ENCODE measurements at places on chromosomes 6 and 20.

DNA sequence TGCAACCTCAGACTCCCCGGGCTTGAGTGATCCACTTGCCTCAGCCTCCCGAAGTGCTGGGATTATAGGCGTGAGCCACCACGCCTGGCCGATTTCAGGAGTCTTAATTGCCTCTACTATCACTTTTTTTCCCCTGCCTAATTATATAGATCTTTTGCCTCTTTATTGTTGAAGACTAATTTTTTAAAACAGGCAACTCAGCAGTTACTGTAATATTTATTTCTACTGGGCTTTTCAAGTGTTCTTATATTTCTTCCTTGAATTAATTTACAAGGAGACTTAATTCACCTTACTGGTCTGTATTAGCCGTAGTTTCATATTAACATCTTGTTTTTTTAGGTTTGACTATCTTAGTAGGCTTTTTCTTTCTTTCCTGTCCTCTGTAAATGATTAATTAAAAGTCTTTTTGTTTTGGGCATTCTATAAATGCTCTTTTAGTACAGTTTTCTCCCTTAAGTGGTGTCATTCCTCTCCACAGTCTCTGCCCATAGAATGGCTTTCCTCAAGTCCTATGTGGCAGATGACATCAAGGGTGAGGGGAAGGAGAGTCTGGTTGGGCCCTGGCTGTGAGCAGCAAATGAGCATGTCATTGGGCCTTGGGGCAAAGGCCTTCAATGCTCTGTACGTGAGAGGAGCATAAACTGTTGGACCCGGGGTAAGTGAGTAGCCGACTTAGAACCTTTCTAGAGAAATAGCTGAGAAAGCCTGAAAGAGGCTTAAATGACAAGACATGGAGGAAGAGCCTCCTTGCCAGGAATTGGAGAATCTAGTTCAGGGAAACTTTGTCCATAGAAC, 36.0 kb downstream of the ANKS1A start:
- no peak for DNase-seq

DNA sequence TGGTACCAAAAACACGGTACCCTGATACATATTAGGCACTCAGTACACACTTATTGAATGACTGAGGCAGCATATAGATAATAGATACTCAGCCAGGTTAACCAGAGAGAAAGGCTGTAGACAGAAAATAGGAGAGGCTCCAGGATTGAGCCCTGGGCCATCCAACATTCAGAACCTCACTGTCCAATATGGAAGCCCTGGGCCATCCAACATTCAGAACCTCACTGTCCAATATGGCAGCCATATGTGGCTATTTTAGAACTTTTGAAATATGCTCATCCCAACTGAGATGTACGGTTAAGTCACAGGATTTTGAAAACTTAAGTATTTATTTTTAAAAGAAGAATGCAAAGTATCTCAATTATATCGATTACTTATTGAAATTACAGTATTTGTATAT, 142.5 kb upstream of the ID4 start:
- DNase-seq = no peak

- no peak for DNase-seq
Observed at GRCh38 chr6:123780021-123780420, 23.6 kb upstream of the NKAIN2 start.

GRCh38 chr6:24936641-24937317, 1.0 kb upstream of the RIPOR2 start:
- DNase-seq = peak; percentile 28

DNA sequence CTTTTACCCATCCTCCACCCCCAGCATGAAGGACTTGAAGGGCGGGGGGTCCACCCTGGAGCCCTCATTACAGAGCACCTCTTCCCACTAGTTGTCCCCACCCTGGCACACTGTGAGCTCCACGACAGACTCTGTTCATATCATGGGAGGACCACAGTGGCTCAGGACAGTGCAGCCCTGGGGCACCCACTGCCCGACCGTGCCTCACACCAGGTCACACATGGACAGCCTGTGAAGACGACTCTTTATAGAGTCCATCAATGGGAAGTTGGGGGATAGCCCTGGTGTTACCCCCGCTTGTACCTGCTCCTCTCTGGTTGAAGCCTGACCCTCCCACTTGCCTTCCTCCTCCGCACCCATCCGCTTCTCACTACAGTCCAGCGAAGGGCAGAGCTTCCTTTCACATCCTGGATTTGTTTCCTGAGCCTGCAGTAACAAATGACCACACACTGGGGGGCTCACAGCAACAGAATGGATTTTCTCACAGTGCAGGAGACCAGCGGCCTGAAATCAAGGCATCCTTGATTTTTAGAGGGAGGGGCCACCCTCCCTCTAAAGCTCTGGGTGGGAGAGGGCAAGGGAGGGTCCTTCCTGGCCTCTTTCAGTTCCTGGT, 15.5 kb downstream of the ZNF831 start:
- no peak for DNase-seq

GRCh38 chr6:15036690-15037245, 209.1 kb upstream of the JARID2 start:
- DNase-seq = no peak

GRCh38 chr20:61449057-61449609, 197.1 kb downstream of the CDH4 start:
- no peak for DNase-seq

GRCh38 chr6:41691426-41692079, 43.9 kb downstream of the TFEB start:
- DNase-seq = no peak

DNA sequence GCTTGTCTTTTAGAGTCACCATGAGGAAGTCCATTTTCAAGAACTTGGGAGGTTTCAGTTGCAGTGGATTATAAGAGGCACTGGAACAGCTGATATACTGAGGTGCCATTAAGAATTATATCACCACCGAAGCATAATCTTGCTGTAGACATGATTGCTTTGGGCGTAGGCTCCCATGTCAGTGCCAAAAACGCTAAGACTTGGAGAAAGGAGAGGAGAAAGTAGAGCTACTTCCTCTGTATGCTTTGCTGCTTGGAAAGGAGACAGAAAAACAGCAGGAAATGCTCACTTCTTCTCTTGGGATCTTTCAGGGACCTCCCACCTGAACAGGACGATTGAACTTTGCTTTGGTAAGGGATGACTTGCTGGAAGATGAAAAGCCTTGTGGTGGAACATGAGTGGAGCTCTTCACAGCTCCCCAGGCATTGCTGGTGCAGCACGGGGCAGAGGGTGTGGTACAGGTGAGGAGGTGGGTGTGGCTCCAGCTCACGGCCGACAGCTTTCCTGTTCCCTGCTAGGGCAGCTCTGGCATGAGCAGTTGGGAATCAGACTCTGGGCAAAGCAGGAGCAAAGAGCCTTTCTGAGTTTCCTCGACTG, 190.4 kb upstream of the JAG1 start:
- DNase-seq = peak; percentile 62

DNA sequence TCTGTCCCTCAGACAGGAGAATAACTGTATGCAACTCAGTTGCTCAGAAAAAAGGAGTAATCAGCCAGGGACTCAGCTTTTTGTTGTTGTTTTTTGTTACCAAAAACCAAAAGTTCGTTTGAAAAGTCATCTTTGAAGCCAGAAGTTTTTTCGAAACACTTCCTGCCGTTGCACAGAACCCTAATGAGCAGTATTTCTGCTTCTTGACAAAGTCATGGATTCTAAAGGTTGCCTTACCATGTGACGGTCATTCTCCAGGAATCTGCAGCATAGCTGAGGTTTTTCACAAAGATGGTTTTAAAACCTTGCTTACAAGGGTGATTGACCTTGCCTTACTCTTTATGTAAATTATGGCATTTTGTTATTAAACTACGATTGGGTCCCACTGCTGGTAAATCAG, 1.9 kb downstream of the RAB32 start:
- DNase-seq = peak; percentile 49

DNA sequence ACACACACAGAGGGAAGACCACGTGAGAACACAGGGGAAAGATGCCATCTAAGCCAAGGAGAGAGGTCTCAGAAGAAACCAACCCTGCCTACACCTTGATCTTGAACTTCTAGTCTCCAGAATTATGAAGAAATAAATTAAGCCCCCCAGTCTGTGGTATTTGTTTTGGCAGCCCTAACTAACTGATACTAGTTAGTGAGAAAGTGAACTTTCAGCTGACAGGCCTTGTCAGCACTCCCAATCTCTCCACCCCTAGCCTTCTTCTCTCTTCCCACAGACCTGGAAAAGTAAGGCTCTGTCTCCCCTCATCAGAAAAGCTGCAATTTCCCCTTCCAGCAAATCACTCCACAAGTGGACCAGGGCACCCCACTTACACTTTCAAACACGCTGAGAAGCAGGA, 108.6 kb upstream of the CDYL start:
- no peak for DNase-seq

DNA sequence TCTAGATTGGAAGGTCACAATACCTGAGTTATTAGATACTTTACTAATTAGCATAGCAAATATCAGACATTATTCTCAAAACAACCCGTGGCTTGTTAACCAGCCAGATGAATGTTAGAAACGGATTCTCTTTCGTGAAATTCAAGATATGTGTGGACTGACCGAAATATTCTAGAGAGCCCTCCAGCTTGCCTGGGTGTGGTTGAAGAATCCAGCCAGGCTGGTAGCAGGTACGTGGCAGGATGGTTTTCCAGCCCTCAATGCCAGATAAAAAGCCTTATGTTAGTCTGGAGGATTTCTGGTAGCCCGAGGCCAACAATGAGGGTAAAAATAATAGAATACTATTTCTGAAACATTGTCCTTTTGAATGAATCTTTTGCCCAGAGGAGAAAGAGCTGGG, 19.3 kb downstream of the ECT2L start:
- no peak for DNase-seq

DNA sequence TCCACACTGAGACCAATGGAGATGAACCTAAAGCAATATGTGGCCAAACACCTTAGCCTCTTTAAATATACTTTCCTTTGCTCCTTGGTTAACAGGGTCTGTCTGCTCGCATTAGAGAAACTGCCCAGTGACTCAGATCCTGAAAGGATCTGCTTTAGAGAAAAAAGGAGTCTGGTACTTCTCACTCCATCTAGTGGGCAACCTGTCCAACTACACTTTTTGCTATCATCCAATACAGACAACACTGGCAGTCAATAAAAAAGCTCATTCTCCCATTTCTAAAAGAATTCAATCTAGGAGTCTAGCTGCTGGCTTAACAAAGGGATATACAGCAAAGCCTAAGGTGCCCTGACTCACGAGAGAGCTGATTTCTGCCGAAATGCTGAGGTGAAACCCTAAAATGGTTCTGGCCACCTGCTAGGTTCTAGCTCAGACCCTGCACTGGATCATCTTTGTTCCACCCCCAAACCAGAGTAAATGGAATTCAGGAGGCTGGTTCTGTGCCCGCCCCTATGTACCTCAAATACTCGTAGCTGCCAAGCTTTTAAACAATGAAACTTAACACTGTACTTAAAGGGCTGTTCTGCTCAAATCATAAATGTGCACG, 11.5 kb downstream of the GNL1 start:
- peak; percentile 76 for DNase-seq

GRCh38 chr20:9319687-9320384, 194.6 kb upstream of the LAMP5 start:
- peak; percentile 30 for DNase-seq

- peak; percentile 25 for DNase-seq
Observed at GRCh38 chr6:130494729-130495128, 128.9 kb downstream of the TMEM200A start.

DNA sequence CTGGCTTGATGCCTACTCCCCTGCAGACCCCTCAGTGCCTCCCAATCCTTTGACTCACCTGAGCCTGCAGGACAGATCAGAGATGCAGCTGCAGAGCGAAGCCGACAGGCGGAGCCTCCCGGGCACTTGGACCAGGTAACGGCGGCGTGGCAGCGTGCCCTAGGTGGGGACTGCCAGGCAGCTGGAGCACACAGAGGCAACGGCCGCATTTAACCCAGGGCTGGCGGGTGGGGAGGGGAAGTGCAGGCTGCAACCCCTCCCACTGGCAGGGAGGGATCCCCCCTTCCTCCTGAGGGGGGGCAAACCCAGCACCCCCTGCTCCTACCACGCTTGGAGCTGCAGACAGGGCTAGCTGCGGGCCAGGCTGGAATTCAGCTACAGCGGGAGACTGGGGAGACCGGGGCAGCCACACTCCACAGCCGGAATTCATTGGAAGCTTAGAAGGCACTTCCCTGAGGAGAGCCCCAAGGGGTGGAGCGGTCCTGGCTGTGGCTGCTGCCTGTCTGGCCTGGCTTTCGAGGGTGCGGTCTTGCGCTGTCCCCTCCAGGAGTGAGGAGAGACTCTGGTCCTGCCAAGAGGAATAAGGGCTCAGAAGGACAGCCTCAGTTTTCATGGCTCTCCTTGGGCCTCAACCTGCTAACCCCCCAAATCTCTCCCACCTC, at the start of gene MATN4:
MATN4 (minus strand) TSS at position 183 of the 662 bp plus-strand sequence. CDS start 2,717 bp downstream, outside the sequence.
- DNase-seq = no peak

DNA sequence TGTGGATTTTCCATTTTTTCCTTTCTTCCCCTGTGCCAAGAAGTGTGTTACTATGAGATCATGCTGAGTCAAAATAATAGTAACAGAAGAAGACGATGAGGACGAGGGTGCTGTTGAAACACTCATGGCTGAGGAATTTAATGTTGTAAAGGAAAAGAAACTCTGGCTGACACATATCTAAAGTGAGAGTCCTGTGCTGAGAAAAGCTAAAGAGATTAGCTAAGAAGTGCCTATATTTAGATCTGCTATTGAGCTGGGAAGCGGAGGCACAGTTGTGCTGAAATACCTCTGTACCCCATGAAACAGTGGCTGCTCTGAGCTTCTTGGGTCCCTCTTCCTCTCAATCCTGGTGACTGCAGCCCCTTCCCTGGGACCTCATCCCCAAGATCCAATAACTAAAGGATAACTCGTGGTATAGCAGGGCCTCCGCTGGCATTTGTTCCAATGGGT, 1.1 kb upstream of the SYTL3 start:
- DNase-seq = peak; percentile 96

- DNase-seq = peak; percentile 51
Observed at GRCh38 chr6:127069659-127070279, 48.7 kb upstream of the RSPO3 start.

DNA sequence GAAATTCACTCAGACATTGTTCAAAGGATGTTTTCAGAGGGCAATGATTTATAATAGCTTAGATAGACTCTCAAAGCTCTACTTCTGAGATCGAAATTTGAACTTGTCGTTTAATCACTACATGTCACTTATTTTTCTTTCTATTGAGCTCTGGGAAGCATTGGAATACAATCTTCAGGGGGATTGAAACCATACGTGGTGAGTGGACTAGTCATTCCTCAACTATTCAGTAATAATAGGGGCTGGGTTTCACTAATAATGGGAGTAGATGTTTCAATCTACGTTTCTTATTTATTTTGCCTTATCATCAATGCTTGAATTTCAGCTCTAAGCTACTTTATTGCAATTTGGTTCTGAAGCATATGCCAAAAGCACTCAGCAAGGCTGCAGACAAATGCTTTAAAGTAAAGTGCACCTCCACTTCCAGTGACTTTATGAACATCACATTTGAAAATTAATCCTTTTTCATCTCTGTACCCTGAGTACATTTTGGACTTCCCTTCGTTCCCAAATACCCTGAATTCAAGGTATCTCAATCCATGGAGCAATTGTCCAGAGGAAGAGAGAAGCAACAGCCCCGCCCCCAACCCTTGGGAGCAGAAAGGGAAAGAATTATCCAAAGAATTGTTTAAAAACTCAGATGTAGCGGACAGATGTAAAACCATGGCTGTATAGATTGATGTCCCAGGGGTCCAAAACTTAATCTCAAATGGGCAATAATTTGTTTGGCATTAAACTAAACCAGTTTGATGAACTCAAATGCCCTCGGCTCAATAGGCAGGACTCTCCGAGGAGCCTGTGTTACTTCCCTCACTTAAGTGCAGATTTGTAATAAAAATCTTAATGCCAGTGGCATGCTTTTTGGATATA, 68.1 kb downstream of the HFE start:
- peak; percentile 23 for DNase-seq

GRCh38 chr6:35251949-35252348, 7.6 kb upstream of the ZNF76 start:
- no peak for DNase-seq

- no peak for DNase-seq
Observed at GRCh38 chr6:52183131-52183713, 3.0 kb upstream of the IL17A start.

GRCh38 chr6:12280902-12281301, 9.3 kb upstream of the EDN1 start:
- DNase-seq = no peak

Data from fibroblast of lung (primary cell).